ENCODE measurements at places on chromosomes 11 and 22.

DNA sequence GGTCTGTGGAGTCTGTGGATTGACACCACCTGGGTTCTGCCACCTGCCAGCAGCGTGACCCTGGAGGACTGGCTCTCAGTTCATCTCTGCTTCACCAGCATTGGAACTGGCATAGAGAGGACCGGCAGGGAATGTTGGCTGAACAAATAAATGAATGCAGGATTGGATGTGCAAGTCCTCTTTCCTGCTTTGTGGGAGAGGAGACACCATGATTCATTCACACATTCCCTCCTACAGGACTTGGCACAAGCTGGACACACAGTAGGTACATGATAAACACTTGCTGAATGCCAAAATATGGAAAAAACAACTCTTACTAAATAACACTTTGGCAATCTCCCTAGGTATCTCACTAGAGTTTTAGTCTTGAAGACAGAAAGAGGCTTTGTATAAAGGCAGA lies 116.6 kb upstream of the NARS2 start:
- DNase-seq = no peak

DNA sequence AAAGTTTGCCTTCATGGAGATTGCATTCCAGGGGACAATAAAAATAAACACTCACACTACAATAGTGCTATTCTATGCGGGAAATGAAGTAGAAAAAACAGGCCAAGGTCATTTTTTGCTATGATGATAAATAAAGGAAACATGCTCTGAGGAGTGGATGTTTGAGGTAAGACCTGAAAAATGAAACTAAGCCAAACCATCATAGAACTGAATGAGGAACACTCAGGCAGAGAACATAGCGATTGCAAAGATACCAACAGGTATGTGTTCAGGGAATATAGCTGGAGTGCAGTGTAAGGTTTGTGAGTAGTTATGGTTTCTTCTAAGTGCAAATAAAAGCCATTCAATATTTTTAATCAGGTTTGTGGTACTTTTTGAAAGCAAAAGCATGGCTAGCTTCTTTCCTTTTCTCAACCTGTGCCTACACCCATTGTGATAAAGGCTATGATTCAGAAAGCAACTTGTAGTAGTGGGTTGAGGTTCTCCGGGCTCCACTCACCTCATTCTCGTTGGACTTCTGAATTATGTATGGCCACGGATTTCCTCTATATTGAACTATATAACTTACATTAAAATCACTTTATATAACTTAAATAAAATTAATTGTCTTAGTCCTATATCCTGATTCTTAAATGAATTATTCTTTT lies 278.2 kb upstream of the CHORDC1 start:
- DNase-seq = no peak

DNA sequence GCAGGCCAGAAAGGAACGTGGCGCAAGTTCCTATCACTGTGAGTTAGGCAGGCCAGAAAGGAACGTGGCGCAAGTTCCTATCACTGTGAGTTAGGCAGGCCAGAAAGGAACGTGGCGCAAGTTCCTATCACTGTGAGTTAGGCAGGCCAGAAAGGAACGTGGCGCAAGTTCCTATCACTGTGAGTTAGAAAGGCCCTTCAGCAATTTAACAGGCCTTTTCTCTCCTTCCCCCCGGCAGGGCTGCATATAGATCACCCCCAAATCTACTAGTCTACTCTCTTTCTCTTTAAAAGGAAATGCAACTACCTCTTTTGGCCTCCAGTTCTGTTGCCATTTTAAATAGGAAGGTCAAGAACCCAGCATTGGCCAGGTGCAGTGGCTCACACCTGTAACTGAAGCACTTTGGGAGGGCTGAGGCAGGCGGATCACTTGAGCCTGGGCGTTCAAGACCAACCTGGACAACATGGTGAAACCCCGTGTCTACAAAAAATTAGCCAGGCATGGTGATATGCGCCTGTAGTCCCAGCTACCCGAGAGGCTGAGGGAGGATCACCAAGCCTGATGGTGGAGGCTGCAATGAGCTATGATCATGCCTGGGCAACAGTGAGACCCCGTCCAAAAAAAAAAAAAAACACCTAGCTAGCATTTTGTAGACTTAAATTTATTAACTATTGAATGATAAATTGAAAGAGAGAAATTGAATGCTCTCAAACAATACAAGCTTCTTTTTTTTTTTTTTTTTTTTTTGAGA lies 14.9 kb downstream of the FAM118B start:
- DNase-seq = no peak

- no peak for DNase-seq
These were observed 5.0 kb downstream of the UQCR10 start for GRCh38 chr22:29772170-29772641.

DNA sequence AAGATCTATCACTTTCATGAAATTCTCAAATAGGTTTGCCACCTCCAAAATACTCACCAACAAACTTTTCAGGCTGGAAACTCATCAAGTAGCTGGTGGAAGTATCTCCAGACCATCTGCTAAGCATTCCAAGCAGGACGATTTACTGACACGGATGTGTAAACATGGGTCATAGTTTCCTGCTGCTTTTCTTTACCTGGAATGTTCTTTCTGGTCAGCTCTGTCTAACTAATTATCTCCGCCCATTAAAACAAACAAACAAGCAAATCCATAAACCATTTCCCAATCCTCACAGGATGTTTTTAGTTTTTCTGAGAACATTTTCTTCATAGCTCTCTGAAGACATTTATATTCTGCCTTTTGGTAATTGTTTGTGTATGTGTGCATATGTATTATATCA lies 397.0 kb downstream of the METTL15 start:
- no peak for DNase-seq

GRCh38 chr11:1571760-1572196 lies 293 bp downstream of the DUSP8 start:
- DNase-seq = no peak

DNA sequence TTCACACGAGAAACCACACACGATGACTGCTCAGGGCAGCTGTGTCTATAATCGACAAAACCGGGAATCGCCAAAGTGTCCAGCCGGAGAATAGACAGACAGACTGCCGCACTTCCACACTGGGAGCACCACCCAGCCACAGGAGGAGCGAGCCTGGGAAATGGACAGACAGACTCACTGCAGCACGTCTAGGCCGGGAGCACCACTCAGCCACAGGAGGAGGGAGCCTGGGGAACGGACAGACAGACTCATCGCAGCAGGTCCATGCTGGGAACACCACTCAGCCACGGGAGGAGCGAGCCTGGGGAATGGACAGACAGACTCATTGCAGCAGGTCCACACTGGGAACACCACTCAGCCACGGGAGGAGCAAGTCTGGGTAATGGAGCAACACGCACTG lies 137.2 kb downstream of the BRD1 start:
- no peak for DNase-seq

- DNase-seq = no peak
These were observed 23.0 kb downstream of the YDJC start for GRCh38 chr22:21606775-21607174.

GRCh38 chr22:20115691-20116375 lies at the start of gene RANBP1:
Gene RANBP1, plus strand, starts transcription at chr22:20116104. Its CDS starts 81 bp downstream, at chr22:20116185.
- DNase-seq = no peak

- no peak for DNase-seq
These were observed 73.8 kb upstream of the SESN3 start for GRCh38 chr11:95304777-95305176.

GRCh38 chr11:117544130-117544800 lies 216.6 kb downstream of the CEP164 start:
- DNase-seq = no peak

- no peak for DNase-seq
These were observed 83.1 kb downstream of the PHF21B start for GRCh38 chr22:44926491-44927415.

DNA sequence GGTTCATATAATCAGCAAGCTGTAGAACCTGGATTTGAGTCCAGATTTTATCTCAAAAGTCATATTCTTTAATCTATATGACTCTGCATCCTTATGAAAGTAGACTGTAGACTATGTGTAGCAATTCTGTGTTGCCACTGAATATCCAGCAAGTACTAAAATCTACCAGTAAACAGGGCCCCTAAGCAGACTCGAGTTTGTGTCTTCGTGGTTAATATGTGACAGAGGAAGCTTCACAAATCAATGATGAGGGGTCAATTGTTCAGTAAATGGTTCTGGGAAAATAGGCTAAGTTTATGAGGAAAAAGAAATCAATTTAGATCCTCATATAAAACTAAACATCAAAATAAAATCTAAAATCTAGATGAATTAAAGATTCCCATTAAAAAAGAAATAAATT lies 648.5 kb upstream of the KIRREL3 start:
- no peak for DNase-seq

DNA sequence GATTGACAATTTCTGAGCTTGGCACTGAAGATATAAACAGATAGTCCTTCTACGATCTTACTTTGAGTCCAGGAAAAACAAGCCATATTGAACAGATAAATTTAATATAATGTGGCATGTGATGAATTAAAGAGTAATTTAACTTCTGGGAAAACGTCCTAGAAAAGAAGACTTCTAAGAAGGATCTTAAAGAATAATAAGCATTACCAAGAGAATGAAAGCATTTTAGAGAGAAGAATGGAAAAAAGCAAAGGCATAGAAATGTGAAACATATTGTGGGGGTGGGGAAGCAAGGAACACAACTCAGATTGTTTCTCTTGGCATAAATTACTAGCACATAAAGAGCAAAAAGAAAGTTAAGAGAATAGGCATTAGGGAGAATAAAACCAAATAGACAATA lies 5.4 kb downstream of the DDIAS start:
- no peak for DNase-seq

DNA sequence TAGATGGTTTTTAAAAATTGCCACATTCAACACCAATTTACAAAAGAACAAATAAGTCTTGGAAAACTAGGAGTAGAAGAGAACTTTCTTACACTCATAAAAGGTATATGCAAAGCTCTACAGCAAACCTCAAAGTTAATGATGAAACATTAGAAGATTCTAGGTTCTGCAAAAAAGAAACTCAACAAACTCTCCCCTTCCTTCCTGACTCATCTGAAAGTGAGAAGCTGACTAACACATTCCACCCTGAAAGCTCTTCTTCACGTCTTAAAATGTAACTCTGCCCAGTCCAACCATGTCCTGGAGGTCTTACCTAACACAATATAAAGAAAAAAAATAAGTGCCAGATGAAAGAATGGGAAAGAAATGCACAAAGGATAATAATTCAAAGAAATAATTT lies 218.9 kb upstream of the ISX start:
- DNase-seq = no peak

- no peak for DNase-seq
These were observed 62.1 kb upstream of the HMGXB4 start for GRCh38 chr22:35195226-35195625.

DNA sequence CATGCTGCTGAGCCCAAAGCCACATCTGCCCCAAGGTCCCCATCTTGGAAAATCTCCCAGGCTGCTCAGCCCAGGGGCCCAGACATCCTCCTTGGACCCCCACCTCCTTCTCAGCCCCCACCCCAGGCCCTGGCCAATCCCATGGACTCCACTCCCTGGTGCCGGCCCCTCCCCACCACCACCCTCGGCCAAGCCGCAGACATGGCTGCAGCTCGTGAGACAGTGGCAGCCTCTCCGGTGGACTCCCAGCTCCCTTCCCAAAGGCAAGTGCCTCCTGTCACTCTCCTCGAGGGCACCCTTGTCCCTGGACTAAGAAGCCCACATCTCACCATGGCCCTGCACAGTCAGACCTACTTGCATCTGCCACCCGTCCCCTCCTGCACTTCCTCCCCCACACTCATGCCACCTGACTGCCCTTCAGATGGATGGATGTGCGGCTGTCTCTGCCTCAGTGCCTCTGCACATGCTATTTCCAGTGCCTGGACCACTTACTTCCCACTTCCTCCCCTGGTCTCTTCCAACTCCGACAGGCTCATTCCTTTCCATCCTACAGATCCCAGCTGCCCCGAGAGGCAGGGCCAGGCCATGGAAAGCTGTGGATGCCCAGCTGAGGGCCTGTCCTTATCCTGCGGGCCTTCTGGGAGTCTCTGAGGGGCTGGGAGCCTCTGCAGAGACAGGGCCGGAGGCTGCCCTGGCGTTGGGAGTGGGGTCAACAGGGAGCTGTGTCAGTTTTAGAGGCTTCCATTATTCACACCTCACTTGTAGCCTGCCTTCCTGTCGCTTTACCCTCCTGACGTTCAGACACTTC lies 25.5 kb upstream of the RFPL3 start:
- no peak for DNase-seq

DNA sequence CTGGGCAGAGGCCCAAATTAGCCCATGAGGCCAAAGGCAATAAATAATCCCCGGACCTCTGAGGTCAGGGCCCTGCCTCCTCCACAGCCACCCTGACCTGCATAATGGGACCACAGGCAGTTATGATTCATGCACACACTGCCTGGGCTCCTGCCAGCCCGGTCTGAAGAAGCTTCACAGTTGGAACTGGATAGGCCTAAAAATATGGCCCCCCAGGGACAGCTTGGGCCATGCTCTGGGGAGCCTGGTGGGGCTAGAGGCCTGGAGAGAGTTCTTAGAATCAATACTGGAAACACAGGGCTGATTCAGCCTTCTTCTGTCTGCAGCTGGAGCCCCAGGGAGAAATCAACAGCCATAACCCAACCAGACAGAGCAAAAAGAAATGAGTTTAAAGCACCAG lies 112.8 kb upstream of the CADM1 start:
- DNase-seq = no peak

DNA sequence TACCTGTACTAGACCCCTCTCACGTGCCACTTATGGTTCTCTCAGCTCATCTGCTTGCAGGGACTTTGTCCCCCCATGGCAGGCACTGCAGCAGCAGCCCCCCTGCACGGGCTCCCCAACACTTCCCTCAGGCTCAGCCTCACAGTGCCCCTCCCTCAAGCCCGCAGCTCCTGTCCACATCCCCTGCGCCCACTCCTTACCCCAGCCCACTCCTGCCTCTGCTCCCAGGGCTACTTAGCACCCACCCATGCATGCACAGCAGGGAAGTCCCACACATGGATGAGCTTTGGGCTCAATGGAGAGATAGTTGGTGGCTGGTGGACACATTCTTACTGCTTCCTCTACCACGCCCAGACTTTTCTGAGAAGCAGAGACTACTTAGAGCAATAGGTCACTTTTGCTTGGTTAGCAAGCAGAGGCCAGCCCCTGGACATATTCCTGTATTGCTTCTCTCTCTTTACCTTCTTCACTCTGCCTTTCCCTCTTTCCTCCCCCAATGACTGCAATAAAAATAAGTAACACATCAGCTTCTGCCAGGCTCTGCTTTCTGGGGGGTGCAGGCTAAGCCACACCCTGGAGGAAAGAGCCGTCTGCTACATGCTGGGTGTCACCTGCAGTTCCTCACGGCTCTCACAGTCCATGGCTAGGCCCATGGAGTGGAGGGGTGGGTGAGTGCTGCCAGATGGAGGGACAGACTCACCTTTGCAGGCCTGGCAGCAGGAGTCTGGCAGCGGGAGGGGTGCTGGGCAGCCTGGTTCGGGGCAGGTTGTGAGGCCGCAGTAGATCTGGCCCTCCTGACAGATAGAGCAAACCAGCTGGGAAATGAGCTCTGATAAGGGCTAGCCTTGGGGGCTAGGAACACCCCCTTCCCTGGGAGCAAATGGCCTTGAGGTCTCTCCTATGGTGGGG lies 23.4 kb downstream of the CHRDL2 start:
- DNase-seq = no peak

GRCh38 chr11:121800731-121801393 lies 315.2 kb downstream of the BLID start:
- DNase-seq = no peak

GRCh38 chr11:41222236-41222635 lies 237.2 kb downstream of the LRRC4C start:
- no peak for DNase-seq

All from HS-27A (cell line).